ENCODE measurements at places on chromosomes 2 and 18.
A peak's percentile ranks its signal among the peaks of the same experiment; 100 is the strongest.

DNA sequence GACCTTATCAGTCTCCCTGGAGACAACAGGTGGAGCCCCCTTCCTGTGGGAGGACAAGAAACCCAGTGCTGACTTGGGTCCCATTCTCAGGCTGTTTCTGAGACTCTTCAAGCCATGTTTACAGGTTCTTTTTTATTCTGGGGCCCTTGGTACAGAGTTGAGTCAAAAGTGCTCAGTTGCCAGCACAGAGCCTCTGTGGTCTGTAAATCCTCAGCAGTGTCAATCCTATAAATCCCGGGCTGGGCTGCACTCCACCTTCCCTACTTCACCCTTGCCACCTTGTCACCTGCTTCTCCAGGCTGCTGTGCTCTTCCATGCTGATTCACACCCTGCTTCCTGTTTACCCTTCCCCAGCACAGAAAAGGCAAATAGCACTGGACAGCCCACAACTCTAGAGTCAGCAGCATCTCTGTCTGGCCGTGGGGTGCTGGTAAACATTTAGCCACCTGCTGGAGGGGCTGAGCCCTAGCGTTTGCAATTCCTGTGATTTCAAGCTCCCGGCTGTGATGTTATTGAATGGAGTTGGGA lies 74.7 kb downstream of the TNFRSF11A start:
- no peak for DNase-seq

GRCh38 chr18:61209801-61210200 lies 123.4 kb upstream of the CDH20 start:
- no peak for DNase-seq

DNA sequence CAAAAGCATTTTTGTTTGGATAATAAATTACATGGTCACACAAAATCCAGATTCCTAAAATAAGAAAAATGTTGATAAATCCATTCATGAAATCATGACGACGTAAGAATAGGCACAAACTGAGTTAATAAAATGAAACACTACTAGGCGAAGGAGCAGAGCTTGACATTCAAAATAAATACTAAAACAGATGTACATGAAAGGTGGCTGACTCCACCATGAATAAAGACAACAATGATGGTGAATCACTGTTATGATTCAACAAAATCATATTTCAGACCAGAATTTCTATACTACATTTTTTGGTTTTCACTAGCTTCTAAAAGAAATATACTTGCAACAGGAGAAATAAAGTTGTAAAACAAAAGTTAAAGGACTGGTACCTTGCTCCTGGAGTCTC lies 122.0 kb upstream of the RNU4ATAC start:
- no peak for DNase-seq

DNA sequence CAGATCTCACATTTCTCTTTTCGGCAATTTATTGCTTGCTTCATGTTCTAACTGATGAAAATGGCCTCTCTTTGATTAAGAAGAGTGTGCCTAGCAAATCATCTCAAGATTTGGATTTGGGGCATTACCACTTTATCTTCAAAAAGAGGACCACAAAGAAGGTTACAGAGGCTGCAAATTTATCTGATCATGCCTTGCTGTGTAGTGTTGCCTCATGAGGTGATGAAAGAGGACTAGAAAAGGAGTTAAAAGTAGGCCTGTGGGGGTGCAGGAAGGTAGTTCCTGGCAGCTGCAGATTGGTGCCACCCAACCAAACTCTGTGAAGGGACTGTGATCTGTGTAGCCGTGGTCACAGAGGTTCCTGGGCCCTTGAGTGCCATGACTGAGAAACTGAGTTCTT lies 69.2 kb downstream of the PRELID3A start:
- no peak for DNase-seq

DNA sequence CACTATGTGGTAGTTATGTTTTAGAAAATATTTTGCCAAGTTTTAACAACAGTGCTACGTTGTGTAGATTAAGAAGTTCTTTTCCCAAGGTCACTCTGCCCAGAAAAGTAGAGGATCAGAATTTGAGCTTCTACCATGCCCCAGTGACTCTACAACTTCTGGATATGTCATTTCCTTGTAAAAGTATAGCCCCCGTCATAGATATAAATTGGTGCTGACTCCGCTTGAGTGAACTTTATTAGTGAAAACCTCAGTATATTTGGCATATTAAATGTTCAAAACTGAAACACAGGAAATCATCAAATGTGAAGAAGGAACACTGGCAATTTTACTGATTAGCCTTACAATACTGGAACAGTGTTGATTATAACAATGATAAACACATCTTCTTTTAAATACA lies 256.7 kb upstream of the UBE2E3 start:
- DNase-seq = no peak

- no peak for DNase-seq
Observed at GRCh38 chr2:144458541-144458940, 61.4 kb downstream of the ZEB2 start.

DNA sequence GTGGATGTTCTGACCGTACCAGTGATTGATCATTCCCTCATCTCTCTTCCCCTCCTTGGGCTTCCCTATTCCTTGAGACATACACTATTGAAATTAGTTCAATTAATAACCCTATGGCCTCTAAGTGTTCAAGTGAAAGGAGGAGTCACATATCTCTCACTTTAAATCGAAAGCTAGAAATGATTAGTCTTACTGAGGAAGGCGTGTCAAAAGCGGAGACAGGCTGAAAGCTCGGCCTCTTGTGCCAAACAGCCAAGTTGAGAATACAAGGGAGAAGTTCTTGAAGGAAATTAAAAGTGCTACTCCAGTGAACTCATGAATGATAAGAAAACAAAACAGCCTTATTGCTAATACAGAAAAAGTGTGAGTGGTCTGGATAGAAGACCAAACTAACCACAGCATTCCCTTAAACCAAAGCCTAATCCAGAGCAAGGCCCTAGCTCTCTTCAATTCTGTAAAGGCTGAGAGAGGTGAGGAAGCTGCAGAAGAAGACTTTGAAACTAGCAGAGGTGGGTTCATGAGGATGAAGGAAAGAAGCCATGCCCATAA lies 144.4 kb upstream of the LYPD6 start:
- DNase-seq = no peak

DNA sequence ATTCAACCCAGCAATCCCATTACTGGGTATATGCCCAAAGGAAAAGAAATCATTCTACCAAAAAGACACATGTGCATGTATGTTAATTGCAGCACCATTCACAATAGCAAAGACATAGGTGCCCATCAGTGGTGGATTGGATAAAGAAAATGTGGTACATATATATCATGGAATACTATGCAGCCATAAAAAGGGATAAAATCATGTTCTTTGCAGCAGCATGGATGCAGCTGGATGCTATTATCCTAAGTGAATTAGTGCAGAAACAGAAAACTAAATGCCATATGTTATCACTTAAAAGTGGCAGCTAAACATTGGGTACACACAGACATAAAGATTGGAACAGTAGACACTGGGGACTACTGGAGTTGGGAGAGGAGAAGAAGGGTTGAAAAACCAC lies 82.2 kb downstream of the MYO3B start:
- DNase-seq = no peak

DNA sequence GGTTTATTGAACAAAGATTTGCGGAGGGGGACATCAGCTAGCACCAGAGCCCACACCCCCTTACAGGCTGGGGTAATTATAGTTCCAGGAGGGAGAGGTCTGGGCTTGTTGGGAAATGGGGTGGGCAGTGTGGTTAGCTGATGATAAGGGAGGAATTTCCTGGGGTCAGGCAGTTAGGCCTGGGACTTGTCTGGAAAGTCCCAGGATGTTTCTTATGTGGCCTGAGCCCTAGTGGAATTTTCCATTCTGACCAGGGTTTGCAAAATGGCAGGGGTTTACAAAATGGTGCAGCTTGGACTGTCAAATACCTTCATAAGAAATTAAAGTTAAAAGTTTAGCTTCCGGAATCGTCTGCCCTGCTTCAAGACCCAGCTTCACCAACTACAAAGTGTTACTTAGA lies 199.1 kb downstream of the FBXO15 start:
- no peak for DNase-seq

DNA sequence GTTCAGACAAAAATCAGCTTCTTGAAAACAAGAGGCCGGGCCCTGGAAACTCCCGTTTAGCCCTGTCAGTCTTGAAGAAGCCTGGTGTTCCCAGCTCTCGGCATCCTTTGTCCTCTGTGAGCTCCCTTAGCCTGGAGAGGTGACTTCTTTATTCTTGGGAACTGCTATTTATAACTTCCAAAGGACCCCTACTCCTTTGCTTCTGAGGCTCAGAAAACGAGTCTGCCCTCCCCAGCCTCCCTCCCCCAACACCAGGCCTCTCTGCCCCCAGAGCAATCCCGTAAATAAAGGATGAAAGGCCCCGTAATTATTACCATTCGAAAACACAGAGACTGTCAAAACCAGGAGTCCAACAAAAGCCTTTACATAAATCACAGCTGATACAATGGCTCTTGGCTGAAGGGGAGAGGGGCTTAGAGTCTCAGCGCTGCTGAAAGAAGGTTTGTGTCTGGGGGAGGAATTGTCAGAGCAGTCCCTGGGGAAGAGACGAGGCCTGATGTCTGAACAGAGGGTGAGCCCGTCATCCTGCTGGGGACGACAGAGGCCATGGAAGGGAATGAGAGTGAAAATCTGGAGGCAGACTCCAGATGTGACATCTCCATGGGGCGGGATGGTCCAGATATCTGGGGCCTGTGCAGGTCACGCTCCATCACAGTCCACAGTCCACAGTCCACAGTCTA lies 283.0 kb downstream of the MYCN start:
- DNase-seq = no peak

GRCh38 chr2:168642873-168643272 lies 159.6 kb upstream of the NOSTRIN start:
- DNase-seq = no peak

DNA sequence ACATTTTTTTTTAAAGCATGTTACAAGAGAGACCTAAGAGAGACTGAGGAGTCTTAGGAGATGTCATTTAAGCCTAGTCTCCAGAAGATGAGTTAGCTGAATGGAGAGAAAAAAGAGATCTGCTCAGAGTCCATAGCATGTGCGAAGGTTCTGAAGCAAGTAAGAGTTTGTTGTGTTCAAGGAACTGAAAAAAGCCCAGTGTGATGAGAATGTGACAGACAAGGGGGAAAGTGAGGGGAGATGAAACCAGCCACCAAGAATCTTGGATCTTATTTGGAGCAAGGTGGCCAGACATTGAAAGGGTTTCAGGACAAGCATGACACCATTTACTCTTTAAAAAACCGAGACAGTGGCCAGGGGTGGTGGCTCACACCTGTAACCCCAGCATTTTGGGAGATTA lies 5.2 kb upstream of the MOB1A start:
- no peak for DNase-seq

GRCh38 chr2:226215902-226216503 lies 583.6 kb downstream of the IRS1 start:
- peak; percentile 62 for DNase-seq

DNA sequence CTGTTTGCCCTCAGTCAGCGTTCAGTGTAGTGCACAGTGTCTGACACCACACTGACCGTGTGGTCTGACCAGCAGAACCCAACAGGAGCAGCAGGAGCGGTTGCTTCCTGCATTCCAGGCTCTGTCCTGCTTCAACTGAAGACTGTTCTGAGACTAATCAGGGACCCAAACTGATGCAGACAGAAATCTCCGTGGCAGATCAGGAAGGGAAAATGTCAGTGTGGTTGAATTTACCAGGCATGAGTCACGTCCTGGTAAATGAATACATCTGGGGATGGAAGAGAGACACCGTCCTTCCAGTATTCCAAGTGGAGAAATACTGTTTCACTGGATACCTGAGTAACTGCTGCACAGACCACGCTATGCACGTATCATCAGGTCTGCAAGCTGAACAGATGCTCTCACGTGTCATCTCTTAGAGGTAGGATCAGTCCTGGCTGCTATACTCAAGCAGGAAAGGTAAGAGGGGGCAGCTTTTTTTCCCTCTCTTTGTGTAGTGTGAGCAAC lies 223.6 kb upstream of the EPAS1 start:
- DNase-seq = no peak

- DNase-seq = no peak
Observed at GRCh38 chr18:59657012-59657411, 40.2 kb downstream of the CCBE1 start.

GRCh38 chr18:73684647-73685046 lies 463.0 kb downstream of the FBXO15 start:
- no peak for DNase-seq

DNA sequence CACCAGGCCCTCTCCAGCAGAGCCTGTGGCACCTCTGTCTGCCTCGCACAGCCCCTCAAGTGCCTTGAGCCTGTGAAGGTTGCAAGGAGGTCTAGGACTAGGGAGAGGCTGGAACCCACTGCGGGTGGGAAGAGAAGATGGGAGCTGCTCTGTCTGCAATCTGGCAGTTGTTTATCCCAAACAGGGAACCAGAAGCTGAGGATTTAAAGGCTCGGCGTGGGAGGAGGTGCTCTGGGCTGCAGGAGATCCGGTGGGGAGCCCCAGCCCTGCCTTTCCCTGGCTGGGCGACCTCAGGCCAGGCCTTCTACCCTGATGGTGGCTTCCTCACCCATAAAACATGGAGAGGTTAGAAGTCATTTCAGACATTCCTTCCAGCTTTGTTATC lies 174.1 kb downstream of the SMAD7 start:
- no peak for DNase-seq

- no peak for DNase-seq
Observed at GRCh38 chr2:120586507-120587278, 149.0 kb upstream of the GLI2 start.

DNA sequence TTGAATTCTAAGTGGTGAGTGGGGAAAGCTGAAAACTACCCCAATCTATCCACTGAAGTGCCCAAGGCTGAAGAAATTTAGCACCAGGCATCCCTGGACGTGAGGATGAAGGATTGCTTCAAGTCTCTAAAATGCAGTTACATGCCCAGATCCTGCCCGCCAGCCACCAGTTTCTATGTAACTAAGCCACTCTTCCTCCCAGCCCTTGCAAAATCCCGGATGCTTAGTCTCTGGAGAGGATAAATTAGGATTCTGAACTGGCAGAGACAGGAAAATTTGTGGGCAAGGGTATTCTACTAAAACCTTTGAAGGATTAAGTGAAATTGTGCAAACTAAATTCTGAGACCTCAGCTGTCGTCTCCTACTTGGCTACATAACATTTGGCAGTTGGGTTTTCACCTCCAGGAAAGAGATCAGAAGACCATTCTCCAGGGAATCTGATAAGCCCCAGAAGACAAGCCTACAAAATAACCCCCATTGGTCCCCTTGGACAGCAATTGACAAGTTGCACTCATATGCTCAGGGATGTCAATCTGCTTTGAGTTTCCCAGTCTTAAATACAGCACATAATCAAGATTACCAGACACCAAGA lies 93.9 kb upstream of the CD226 start:
- no peak for DNase-seq

GRCh38 chr2:164937864-164938401 lies 17.4 kb downstream of the SLC38A11 start:
- no peak for DNase-seq
